ENCODE measurements at places on chromosomes 1 and 21.

DNA sequence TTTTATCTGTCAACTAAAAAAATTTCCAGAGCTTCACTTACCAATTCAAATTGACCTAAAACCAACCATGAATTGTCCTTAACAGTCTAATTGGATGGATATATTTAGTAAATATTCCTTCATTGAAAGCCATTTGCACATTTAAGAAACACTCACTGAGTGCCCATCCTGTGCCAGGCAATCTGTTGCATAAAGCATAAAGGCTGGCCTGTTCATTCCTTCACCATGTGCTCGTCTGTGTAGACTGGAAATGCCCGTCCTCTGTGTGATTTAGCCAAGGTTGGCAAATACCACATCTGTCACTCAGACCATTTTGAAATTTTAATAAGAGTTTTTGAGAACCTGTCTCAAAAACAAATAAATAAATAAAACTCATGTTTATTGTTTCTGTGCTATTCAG, 57.1 kb downstream of the ZNF684 start:
- DNase-seq = no peak

GRCh38 chr1:2425892-2426291, 13.5 kb upstream of the PEX10 start:
- no peak for DNase-seq

- no peak for DNase-seq
Observed at GRCh38 chr1:55170426-55170825, 44.7 kb downstream of the USP24 start.

DNA sequence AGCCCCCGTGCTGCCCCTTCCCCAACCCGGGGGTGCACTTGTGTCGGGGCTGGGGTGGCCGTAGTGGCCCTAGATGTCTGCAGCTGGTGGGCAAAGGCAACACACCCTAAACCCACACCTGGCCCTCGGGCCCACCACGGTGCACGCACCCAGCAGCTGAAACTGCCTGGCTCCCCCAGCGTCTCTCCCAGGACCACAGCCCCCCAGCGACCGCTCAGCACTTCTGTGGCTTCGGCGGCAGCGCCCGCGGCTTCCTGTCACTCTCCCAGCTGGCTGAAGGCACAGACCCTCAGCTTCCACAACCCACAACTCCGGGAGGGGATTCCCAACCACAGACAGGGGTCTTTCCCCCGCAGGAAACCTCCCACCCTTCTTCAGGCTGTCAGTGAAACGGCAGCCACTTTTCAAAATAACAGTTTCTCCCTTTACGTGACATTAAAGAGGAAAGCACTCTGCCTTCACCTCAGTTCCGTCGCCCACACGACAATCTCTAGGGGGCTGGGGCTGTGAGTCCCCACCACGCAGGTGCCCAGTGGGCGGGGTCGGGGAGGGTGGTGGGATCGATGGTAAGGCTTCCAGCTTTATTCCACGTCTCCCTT, 40.7 kb upstream of the COL6A2 start:
- DNase-seq = peak; percentile 72

DNA sequence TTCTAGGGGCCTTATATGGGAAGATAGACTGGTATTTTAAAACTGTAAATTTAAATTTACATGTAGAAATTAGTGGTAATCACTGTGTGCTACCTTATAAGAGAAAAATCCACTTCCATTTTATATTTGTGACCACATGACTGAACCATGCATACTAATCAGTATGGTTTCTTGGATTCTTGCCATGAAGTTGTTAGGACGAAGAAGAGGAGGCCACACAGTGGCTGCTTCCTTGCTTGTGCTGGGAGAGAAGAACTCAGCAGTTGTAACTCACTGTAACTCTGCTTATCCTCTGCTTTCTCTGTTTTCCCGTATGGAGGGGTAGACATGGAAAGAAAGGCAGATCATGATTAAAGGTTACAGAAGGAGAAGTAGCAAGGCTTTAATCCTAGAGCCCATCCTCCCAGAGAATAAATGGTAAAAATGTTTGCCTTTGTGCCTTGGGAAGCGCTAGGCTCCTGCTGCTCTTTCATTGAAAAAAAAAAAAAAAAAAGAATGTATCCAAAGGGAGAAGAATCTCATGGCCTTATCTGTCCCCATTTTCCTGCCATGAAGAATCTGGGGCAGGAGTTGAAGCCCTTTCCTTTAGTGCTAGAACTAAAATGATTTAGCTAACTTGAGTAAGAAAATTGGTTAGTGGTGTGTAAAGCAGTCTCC, 32.4 kb downstream of the KCTD3 start:
- no peak for DNase-seq

DNA sequence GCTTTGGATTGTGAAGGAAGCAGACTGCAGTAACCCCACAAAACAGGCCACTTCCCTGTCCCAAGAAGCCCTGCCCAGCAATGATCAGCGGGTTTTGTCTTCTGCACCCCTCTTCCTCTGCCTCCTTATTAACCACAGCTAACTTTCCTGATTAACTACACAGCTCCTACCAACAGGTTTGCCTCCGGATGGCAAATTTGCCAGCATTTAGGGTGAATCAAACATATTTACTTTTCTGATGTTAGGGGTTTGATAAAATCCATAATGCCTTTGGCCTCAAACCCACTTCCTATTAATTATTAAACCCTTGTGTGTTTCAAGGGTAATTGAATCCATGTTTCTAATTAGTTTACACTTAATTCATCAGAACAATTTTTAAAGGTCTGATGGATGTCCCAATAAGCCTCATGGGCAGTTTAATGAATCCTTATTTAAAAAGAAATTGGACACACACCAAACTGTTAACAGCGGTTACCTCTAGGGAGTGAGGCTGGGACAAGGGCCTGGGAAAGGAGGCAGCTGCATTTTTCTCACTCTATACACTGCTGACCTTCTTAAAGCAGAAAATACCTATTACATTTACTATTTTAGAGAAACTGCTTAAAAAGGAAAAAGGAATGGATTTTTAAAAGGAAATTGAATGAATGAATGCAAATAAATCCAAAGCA, 91.9 kb downstream of the CSMD2 start:
- DNase-seq = no peak

GRCh38 chr1:54471588-54471987, 65.4 kb upstream of the SSBP3 start:
- DNase-seq = no peak

DNA sequence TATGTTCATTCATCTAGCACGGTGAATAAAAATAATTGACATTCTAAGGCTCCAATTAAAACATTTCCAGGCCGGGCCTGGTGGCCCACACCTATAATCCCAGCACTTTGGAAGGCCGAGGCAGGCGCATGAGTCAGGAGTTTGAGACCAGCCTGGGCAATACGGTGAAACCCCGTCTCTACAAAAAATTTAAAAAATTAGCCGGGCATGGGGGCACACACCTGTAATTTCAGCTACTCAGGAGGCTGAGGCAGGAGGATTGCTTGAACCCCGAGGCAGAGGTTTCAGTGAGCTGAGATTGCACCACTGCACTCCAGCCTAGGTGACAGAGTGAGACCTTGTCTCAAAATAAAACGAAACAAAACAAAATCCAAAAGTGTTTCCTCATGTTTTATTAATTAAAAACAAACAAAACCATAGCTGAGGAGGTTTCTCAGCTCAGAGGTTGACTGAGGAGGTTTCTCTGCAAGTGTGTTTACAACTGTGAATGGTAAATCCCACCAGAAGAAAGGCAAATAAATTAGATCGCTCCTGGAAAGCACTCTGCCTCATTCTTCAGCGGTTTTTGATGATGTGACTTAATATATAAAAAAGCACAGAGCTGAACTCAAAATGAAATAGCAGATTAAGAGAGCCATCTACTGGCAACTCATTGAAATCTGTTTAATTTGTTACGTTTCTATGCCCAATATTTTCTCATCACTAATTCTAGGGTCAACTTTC, 37.7 kb upstream of the ATG4C start:
- no peak for DNase-seq

GRCh38 chr1:94622757-94623156, 81.2 kb upstream of the F3 start:
- DNase-seq = no peak

- DNase-seq = no peak
Observed at GRCh38 chr1:52967666-52968065, 40.6 kb downstream of the SCP2 start.

DNA sequence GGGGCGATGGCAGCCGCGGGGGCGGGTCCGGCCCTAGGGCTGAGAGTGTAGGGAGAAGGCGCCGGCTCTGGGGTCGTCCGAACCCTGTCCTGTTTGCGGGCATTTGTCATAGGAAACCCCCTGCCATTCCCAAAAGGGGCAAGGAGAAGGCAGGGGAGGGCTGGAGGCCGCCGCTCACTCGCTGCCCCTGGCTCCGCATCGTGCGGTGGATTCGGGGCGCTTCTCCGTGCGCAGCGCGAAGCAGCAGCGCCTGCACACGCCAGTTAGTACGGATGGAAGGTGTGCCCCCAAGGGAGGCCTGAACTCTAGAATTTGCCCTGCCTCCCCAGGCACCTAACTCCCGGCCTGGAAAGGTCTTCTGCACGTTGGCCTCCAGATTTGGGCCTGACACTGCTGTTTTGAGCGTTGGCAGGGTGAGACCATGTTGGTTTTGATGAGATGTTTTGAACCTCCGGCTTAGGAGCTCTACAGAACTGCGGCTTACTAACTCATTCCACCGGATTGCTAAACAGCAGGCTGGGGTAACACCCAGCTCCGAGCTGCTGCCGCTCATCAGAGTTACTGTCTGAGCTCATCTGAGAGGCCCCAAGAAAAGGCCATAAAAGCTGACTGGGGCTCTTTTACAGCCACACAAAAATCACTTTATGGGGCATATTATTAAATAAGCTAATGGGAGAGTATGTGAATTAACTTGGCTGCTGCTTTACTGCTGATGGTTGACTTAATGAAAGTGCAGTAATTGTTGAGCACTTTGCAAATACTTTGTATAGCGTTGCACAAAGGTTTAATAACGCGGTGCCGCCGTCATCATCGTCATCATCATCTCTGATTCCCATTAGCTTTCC, 987 bp downstream of the GPR137B start:
- DNase-seq = peak; percentile 19

DNA sequence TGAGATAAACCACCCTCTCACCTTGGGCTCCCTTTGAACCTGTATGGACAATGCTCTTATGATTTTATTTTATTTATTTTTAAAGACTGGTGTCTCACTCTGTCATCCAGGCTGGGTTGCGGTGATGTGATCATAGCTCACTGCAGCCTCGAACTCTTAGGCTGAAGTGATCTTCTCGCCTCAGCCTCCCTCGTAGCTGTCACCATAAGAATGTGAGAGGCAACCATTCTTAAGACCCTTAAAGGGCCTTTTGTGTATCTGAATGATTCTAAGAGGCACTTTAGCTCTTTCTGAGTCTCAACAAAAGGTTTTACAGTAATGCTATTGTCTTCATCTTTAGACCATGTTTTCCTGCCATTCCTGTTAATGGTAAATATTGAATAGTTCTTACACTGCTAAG, 67.0 kb downstream of the IVNS1ABP start:
- no peak for DNase-seq

DNA sequence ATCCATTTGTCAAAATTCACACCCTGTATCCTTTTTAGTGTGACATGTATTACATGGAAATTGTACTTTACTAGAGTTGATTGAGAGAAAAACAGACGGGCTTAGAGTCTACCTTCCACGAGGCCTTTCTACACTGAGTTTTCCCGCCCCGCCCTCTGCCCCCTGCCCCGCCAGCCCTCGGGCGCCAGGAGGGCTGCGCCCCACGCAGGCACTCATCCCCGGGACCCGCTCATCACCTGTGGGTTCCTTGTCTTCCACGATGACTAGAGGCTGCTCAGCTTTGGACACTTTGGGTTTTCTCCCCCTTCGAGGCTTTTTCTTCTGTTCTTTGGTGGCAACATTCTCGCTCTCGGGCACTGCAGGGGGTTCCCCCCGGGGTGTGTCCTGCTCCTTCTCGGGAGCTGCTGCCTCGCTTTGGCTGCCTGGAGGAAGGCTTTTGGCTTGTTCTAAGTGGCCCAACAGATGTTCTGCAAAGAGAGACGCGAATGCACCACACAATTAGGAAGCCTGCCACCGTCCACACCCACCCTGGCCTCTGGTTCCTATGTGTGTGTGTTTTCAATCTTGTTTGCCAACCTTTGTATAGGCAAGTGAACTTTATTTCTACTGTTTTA, 39.6 kb downstream of the PRDM15 start:
- no peak for DNase-seq

DNA sequence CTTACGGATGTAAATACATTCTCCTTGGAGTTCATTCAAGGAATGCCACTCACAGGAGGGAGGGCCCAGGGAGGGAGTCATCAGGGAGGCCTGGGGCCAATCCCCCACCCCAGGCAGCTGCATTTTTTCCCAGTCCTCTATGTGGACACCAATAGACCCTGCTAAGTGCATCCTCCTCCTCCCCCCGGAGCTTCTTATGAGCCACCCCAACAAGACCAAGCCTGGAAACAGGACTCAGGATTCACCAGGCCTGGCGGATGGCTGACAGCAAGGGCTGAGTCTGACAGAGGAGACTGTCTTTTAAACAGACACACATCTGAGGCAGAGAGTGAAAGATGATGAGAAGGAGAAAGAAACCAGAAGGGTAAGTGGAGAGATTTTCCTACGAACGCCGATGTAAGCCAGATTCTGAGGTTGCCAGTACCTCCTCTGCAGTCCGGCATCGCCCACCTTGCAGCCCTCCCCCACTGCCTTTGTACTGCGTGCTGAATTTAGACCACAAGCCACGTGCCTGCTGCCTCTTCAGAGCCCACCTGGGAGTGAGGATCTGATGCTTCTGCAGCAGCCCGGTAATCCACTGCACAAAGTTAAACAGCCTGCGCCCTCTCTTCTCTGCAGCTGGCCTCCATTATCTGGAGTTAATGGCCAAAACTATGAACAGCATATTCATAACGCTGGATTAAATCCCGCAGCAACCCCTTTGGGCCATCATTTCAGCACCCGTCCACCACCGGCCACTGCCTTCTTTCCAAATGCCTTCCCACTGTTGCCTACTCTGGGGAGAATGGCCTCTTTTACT, 17.6 kb upstream of the SFPQ start:
- DNase-seq = peak; percentile 50

DNA sequence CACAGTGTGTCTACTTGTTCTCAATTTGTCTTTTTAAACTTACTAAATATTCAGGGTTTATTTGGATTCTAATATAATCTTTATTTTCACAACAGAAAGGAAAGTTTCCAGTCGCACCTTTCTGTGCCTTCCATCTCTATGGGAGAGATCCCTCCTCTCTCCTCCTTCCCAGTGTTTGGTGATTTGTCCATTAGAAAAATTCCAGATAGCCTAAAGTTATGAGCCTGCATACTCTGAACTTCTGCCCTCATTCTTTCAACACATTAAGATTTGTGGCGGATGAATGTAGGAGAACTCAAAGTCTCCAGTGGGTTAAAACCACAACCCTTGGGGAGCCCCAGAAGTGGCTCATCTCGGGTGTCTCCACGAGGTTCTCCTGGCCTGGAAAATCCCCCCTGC, 3.6 kb downstream of the NHLH2 start:
- DNase-seq = no peak

- DNase-seq = no peak
Observed at GRCh38 chr1:151661751-151662150, 49.9 kb downstream of the SNX27 start.

GRCh38 chr1:101043776-101044175, 18.2 kb upstream of the DPH5 start:
- DNase-seq = no peak

GRCh38 chr1:214380986-214381695, 100.2 kb downstream of the SMYD2 start:
- DNase-seq = no peak
